ENCODE measurements at places on chromosomes 7 and 10.

- DNase-seq, result no peak
Observed at GRCh38 chr10:45023426-45023825, 22.7 kb downstream of the ZNF22 start.

- DNase-seq, result no peak
Observed at GRCh38 chr10:28593811-28594210, 60.9 kb downstream of the WAC start.

DNA sequence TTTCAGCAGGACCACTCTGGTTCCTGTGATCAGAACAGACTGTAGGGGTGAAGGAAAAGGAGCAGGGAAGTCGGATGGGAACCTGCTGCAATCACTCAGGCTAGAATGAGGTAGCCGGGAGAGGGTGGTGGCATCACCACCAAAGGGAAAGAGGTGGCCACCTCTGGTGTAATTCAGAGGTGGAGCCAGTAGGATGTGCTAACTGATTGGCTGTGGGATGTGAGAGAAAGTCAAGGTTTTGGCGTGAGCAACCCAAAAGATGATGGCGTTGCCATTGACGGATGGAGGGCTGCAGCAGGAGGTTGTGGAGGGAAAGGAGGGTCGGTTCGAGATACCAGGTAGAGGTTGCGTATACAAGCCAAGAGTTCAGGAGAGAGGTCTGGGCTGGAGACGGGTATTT lies 7.4 kb upstream of the VSIR start:
- no peak for DNase-seq

DNA sequence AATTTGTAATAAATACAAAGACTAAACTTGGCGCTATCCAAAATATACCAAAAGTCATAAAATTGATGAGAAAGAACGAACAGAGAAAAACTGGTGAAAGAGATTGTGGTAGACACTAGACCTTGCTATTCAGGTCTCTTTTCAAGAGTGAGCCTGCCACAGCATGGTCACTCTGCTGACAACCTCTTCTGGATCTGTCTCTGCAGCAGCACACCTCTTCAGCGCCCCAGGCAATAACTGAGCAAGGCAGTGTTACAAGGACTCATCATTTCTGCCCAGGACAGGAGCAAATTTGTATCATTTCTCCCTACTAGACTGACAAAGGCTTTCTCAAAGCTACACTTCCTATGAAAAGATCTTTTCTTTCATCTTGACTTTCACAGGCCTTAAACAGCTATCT lies 976.0 kb downstream of the DNAJB9 start:
- DNase-seq, result no peak

DNA sequence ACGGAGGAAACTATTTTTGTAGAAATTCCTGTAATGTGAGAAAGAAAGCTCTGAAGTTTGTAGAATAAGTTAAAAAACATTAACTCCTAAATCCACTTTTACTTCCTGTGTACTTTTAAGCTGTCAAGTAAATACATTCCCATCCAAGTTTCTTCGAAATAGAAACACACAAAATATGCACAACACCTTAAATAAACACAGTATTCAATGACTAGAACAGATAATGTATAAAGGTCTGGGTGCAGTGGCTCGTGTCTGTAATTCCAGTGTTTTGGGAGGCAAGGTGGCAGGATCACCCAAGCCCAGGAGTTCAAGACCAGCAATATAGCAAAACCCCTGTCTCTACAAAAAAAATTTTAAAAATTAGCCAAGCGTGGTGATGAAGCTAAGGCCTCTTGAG lies 121.9 kb upstream of the ODAD2 start:
- no peak for DNase-seq

- DNase-seq, result no peak
Observed at GRCh38 chr7:73437091-73437490, 3.5 kb downstream of the FZD9 start.

GRCh38 chr7:77383333-77383740 lies 32.8 kb downstream of the GSAP start:
- DNase-seq, result no peak

DNA sequence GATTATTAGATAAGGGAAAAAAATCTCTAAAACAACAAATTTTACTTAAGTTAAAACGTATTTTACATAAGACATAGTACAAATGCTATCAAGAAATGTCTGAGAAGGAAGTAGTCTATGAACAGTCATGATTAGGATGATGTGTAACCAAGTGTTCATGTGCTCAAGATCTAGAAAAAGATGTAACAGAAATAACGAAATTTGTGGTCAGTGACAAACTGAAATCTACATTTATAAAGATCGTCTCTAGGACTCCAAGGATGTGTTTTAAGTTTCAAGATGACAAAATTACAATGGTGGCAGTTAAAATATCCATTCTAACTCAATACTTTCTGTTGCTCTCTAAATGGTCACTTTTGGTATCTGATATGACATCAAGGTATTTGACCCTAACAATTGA lies 17.2 kb downstream of the PPP3CB start:
- no peak for DNase-seq

GRCh38 chr10:92571649-92572048 lies 2.2 kb downstream of the IDE start:
- DNase-seq, result no peak

GRCh38 chr10:11901454-11901832 lies 78.3 kb downstream of the PROSER2 start:
- no peak for DNase-seq

DNA sequence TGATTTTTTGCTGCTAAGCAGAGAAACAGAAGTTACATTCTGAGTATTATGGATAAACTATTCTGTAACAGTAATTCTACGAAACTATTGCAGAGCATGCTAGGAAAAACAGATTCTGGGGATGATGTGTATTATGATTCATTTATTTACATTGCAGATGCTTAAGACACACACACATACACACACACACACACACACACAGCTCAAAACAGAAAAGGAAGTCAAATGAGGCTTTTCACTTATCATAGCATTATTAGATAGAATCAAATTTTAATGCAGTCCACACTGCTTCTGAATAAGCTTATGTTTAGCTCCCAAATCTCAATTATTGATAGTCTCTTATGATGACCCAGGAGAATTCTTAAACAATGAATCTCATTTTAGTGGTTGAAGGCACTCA lies 307.2 kb downstream of the HGF start:
- no peak for DNase-seq

DNA sequence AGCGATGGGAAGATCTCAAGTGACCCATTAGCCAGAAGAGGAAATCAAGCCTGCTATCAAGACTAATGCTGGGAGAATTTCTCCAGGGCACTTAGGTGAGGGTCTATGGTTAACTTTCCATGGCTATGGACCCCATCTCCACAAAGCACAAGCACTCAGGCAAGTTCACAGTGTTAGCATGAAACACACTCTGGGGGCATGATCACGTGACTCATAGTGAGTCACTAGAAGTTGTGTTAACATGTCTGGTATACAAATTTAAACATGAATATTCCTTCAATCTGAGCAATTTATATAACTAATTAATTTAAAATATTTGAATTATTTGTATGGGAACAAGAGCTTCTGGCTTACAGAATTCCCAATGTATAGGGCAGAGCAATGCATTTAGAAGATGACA lies 131.8 kb downstream of the FAM204A start:
- no peak for DNase-seq

DNA sequence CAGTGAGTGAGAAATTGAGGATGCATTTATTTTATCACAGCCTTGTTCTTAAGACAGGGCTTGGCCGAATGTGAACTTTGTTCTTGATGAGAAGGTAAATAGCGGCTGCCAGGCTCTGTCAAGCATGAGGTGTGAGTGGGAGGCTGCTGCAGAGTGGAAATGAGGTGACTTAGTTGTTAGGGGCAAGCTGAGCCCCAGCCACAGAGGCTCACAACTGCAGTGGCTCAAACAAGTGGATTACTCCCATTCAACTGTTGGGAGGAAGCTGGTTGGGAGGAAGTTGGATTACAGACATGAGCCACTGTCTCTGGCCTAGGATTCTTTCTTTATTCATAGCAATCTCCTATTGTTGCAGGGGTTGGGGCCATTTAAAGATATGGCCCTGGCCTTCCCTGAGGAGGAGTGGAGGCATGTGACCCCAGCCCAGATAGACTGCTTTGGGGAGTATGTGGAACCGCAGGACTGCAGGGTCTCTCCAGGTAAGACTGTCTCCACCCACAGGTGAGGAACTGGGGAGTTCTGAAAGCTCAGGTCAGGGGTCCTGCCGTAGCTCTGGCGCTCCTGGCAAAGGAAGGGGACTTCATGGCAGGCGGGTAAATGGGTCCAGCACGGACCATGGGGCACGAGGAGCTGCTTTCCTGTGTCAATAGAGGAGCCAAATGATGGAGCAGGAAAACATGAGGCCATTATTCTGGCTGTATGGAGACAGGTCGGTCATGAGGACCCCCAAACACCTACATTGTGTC lies 7.1 kb downstream of the ZSCAN25 start:
- DNase-seq, result no peak

DNA sequence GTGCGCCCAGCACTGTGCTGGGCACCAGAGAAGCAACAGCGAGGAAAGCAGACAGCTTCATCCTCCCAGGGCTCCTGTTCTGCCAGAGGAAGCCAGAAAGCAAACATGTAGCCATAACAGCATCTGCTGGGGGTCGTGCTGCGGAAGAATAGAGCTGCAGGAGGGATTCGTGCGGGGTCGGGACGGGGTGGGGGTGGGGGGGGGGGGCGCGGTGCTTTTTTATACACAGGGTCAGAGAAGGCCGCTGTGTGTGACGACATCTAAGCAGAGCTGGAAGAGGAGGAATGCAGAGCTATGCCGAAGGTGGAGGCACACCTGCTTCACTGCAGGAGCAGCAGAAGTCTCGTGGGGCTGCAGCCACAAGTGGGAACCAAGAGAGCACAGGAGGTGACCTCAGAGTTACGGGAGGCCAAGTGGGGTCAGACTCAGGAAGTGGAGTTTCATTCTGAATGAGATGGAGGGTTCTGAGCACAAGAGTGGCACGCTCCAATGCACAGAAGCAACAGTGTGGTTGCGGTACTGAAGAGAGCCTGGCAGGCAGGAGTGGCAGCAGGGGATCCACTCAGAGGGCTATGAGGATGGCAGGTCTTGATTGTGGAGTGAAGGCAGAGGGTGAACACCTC lies 11.1 kb downstream of the PKD1L1 start:
- DNase-seq, result no peak

- no peak for DNase-seq
Observed at GRCh38 chr7:129640400-129640799, 28.9 kb downstream of the NRF1 start.

- no peak for DNase-seq
Observed at GRCh38 chr7:72919256-72919775, 5.6 kb upstream of the POM121 start.

- no peak for DNase-seq
Observed at GRCh38 chr7:135337977-135338550, 104.4 kb downstream of the STRA8 start.

GRCh38 chr7:149369497-149369896 lies 91.4 kb downstream of the ZNF777 start:
- no peak for DNase-seq

DNA sequence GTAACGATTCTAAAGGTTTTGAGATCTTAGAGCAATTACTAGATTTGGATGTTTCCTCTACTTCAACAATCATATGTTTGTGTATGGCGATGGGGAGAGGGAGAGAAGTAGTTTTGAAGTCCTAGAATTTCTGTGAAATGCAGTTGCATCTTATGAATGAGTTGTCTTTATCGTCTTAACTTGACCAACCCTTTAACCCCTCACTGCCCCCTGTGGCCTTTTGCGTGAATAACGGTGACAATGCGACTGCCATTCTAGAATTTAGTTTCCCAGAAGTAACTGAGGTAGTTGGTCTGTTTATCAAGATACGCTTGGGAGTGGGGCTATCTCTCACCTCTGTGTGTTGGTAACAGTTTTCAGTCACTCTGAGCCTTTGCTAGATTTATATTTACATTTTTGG lies 204.6 kb downstream of the HDAC9 start:
- no peak for DNase-seq

DNA sequence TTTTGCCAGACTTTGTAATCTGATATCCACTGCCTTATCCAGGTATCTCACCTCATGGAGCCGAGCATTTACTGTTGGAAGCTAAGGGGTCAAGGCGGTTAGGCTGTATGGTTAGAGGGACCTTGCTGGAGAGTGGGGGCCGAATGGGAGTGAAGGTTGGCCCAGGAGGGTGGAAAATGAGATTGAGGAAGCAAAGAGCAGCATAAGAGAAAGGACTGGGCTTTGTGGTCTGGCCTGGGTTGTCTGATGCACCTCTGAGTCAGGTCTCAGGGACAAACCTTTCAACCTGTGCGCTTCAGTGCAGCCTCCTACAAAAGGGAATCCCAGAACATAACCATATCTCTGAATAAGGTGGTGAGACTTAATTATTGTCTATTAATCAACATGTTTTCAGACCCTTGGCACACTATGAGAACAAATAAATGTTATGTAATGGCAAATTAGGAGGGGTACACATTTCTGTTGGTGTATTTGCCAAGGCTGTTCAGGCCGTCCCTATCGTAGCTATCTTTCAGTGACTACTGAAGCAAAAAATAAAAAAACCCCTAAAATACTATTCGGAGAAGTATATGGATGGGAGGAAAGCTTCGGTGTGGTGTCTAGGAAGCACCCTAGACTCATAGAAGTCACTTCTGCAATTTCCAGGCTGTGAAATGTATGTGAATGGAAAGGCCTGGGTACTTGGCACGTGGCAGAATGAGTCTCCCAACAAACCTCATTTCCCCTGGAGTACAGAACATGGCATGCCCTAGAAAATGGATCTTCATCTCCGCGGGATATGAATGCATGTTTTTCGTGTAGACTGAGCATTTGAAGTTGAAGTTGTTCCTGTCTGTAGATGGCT lies 4.3 kb downstream of the CAMK1D start:
- no peak for DNase-seq

DNA sequence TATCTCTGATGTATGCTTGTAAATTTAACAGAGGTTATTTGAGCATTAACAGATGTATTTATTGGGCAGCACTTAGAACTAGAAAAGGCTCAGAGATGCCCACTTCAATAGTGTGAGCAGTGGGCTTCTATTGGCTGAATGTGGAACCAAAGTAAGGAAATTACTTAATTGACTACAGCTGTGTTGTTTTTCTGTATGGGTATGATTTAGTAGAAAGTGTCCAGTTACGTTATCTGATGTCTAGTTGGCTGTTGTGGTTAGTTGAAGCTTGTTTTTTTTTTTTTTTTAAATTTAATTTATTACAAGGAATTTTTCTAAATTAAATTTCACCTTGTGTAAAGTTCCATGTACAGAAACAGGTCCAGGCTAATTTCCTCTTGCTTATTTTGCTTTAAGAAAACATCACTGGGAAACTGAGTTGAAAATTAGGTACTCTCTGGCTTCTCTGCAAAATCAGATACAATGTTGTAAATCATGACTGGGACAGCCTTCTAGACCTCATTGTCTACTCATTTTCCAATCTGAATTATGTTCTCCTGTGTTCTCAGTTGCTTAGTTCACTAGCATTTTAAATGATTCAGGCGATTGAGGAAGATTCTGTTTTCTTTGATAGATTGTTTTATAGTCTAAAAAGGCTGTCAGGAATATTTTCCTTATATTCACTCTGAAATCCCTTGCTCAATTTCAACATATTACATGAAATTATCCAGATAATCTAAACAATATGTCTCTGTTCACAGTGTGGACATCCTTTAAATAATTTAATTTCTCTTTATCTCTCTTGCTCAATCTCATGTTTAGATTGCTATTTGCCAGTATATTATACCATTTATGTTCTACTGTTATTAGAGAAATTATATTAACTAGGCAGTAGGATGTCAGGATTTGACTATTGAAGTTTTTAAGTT lies 53.0 kb downstream of the PHF14 start:
- no peak for DNase-seq

GRCh38 chr7:42103456-42103855 lies 133.6 kb downstream of the GLI3 start:
- no peak for DNase-seq

GRCh38 chr10:48307711-48308018 lies 1.2 kb downstream of the MAPK8 start:
- DNase-seq, result no peak

GRCh38 chr10:31935678-31936077 lies 7.0 kb upstream of the ARHGAP12 start:
- DNase-seq, result no peak

- no peak for DNase-seq
Observed at GRCh38 chr7:23020742-23021401, 6.9 kb upstream of the HYCC1 start.

Measured in SHP77 treated with DMSO at 0.1 percent for 48 hours (cell line).